ENCODE measurements at places on chromosomes 5 and 9.

GRCh38 chr9:128987805-128988204, 40.3 kb downstream of the NUP188 start:
- no peak for DNase-seq

DNA sequence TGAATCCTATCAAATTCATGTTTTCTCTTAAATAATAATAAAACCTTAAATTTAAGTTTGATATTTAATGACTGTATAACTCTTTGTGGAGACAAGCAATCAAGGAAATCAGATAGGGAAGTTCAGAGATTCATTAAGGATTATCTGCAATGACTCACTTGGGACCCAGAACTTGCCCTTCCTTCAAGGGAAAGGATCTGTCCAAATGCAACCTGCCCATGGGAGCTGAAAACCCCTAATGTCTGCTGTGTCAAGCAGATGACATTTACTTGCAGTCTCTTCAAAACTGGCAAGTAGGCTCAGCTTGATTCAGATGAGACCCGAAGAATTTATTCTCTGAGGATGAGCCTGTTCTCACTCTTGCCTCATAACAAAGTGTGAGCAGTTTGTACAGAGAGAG, 1577.6 kb downstream of the EFNA5 start:
- DNase-seq, result no peak

DNA sequence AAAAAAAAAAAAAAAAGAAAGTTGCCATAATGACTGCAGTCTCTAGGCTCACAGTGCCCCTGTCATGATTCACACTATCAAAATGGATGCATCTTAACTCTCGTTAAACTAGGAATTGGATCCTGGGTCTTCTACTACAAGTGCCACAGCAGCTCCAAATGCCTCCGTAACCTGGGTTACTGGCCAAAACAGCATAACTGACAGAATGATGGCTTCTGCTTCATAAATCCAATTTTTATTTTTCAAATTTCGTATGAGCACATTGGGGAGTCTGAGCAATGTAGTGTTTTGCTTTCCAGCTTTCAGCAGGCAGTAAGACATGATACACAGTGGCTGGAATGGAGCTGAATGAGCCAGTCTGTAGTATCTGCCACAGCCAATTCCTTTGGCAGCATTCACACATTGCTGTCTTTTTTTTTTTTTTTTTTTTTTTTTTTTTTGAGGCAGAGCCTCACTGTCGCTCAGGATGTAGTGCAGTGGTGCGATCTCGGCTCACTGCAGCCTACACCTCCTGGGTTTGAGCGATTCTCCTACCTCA, 36.0 kb upstream of the NPM1 start:
- no peak for DNase-seq

GRCh38 chr5:79756076-79756475, 66.4 kb downstream of the CMYA5 start:
- DNase-seq, result no peak

DNA sequence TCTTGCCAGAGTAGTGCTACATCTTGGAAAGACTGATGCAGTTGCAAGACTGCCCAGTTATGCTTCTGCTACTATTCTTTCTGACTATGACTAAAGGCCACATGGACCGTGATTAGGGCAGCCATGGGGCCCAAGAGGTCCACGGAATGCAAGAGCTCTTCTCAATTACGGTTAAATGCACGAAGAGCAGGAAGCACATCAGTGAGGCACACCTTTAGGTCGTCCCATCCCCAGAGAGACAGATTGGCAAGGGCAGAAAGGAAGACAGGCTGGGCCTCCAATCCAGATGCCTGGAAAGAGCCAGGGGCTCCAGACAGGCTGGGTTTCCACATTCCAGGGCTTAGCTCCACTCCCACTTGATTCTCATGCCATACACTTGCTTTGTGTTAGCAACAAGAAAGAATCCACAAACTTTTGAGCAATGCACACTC, 132.3 kb upstream of the SLIT3 start:
- no peak for DNase-seq

DNA sequence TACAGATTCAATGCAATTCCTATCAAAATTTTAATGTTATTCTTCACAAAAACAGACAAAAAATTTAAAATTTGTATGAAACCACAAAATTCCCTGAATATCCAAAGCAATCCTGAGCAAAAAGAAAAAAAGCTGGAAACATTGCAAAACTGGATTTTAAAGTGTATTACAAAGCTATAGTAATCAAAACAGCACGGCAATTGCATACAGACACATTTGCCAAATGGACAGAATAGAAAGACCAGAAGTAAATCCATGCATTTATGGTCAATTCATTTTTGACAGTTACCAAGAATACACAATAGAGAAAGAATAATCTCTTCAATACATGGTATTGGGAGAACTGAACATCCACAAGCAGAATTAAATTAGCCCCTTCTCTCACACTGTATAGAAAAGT, 110.5 kb downstream of the TMEM232 start:
- DNase-seq, result no peak

GRCh38 chr5:138465261-138466124, at the start of gene EGR1:
EGR1 (plus strand) TSS chr5:138465479; CDS start chr5:138465762, 283 bp downstream.
- peak; percentile 90 for DNase-seq

All from stimulated activated CD8-positive, alpha-beta memory T cell treated with anti-CD3 and anti-CD28 coated beads, Interleukin-7, amount 100 ng/mL, for 1 hour (primary cell).